ENCODE measurements at places on chromosomes 2 and 18. TPM values are rescaled to one million over a fixed set of nuclear protein-coding genes. Genes with fewer than 3 reads are reported as not detected.

C2orf72 gene
- 1.1 TPM for total RNA-seq

SPOPL gene
- total RNA-seq: 24.9 TPM

ELAC1 gene
- total RNA-seq: 4.2 TPM

SCN9A gene
- total RNA-seq: 57.8 TPM

CDH2 gene
- 523 TPM for total RNA-seq

CPS1 gene
- total RNA-seq: 8.5 TPM

TDRD15 gene
- not detected for total RNA-seq

NETO1 gene
- 0.74 TPM for total RNA-seq

FEV gene
- not detected for total RNA-seq

KCTD1 gene
- 8.0 TPM for total RNA-seq

BOK gene
- total RNA-seq: 21.7 TPM

UGT1A6 gene
- total RNA-seq: not detected

CACNB4 gene
- total RNA-seq: 1.2 TPM

CYP26B1 gene
- total RNA-seq: not detected

PRSS56 gene
- not detected for total RNA-seq

GPBAR1 gene
- total RNA-seq: not detected

ADD2 gene
- not detected for total RNA-seq

RNF152 gene
- total RNA-seq: 11.9 TPM

ACTG2 gene
- total RNA-seq: 175 TPM

NR4A2 gene
- total RNA-seq: 0.30 TPM

LOXL3 gene
- 87.4 TPM for total RNA-seq

CYP1B1 gene
- 0.78 TPM for total RNA-seq

REG3A gene
- total RNA-seq: not detected

MARCO gene
- total RNA-seq: not detected

SLC8A1 gene
- total RNA-seq: 125 TPM

DPP10 gene
- total RNA-seq: 0.74 TPM

ASPRV1 gene
- 0.30 TPM for total RNA-seq

CYP27A1 gene
- 8.0 TPM for total RNA-seq

KCNE4 gene
- 12.5 TPM for total RNA-seq

LRRTM4 gene
- total RNA-seq: not detected

ANKRD30B gene
- total RNA-seq: not detected

SPEG gene
- 36.2 TPM for total RNA-seq

CHMP1B gene
- 47.5 TPM for total RNA-seq

CARF gene
- total RNA-seq: 6.4 TPM

IL1RL2 gene
- total RNA-seq: 0.30 TPM

LOXHD1 gene
- total RNA-seq: not detected

FSHR gene
- total RNA-seq: not detected

Data from smooth muscle cell of the umbilical artery (primary cell).